ENCODE measurements at places on chromosomes 12 and 14. TPM values are rescaled to one million over a fixed set of nuclear protein-coding genes. Genes with fewer than 3 reads are reported as not detected.
A peak's percentile ranks its signal among the peaks of the same experiment; 100 is the strongest.

DNA sequence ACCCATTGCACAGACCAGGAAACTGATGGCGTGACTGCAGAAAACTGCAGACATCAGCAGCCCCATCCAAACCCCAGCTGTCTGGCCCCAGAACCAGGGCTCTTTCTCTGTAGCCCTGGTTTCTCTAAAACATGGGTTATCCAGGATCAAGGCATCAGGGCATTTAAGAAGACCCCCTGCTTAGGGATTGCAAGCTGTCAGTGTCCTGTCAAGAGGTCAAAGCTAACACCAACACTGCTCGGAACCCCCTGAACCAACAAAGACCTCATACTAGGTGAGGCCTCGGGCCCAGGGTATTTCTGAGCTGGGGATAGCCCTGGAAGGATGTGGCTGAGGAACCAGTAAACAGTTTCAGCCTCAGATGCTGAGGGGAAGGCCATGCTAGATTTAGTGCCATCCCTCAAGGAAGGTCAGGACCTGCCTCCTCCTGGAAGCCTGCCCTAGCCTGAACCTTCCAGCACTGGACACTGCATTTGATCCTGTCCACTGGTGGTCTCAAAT is 39.2 kb downstream of the BCL11B start:
- peak overlapping the region; percentile 96 for H3K27ac ChIP-seq
- no peaks in the 10 kb centered on the region for H3K27me3 ChIP-seq
- H3K4me1 ChIP-seq, result peaks cover 94% of the 10 kb centered on the region
- H3K4me3 ChIP-seq, result peak overlapping the region; percentile 76
- peak; percentile 59 for DNase-seq

GRCh38 chr12:109165599-109165998 is 49.2 kb downstream of the ACACB start:
- no peaks in the 10 kb centered on the region for H3K4me1 ChIP-seq
- no peak overlapping the region for H3K27ac ChIP-seq
- H3K4me3 ChIP-seq, result no peak overlapping the region
- DNase-seq, result no peak

Gene GPR162
- not detected for total RNA-seq

Gene GLT8D2
- not detected for total RNA-seq

- no peaks in the 10 kb centered on the region for H3K4me1 ChIP-seq
- no peak overlapping the region for H3K4me3 ChIP-seq
- DNase-seq, result no peak
- no peaks in the 10 kb centered on the region for H3K36me3 ChIP-seq
- H3K27me3 ChIP-seq, result peaks cover 9% of the 10 kb centered on the region
Measured at GRCh38 chr12:1880876-1881275, 37.6 kb downstream of the CACNA2D4 start.

Gene KCNH3
- 1.3 TPM for total RNA-seq

DNA sequence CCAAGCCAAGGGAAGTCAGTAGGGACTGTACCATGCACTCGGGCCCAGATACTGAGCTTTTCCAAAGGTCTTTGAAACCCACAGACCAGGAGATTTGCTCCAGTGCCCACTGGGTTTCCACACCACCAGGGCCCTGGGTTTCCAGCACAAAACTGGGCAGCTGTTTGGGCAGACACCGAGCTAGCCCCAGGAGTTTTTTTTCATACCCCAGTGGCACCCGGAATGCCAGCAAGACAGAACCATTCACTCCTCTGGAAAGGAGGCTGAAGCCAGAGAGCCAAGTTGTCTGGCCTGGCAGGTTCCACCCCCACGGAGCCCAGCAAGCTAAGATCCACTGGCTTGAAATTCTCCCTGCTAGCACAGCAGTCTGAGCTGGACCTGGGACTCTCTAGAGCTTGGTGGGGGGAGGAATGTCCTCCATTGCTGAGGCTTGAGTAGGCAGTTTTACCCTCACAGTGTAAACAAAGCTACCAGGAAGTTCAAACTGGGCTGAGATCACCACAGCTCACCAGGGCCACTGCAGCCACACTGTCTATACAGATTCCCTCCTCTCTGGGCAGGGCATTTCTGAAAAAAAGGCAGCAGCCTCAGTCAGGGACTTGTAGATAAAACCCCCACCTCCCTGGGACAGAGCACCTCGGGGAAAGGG is 793.7 kb downstream of the RPS29 start:
- no peaks in the 10 kb centered on the region for H3K4me1 ChIP-seq
- no peak for DNase-seq
- H3K4me3 ChIP-seq, result no peak overlapping the region
- no peaks in the 10 kb centered on the region for H3K36me3 ChIP-seq
- H3K27ac ChIP-seq, result no peak overlapping the region

Gene DPY19L2
- total RNA-seq, result 0.34 TPM

Gene LHX5
- not detected for total RNA-seq
